Activated T-cell treated with anti-CD3 and anti-CD28 coated beads, Interleukin-2, amount 50 U/mL, for 4 hours (primary cell): ENCODE measurements at places on chromosomes 2 and 18. TPM values are rescaled to one million over a fixed set of nuclear protein-coding genes. Genes with fewer than 3 reads are reported as not detected.

The SEPTIN10 gene
- total RNA-seq = 0.66 TPM

The SPATA3 gene
- not detected for total RNA-seq

The KCNF1 gene
- total RNA-seq = not detected

The PLEKHM3 gene
- total RNA-seq = 5.2 TPM

The MAP2 gene
- 0.24 TPM for total RNA-seq

DNA sequence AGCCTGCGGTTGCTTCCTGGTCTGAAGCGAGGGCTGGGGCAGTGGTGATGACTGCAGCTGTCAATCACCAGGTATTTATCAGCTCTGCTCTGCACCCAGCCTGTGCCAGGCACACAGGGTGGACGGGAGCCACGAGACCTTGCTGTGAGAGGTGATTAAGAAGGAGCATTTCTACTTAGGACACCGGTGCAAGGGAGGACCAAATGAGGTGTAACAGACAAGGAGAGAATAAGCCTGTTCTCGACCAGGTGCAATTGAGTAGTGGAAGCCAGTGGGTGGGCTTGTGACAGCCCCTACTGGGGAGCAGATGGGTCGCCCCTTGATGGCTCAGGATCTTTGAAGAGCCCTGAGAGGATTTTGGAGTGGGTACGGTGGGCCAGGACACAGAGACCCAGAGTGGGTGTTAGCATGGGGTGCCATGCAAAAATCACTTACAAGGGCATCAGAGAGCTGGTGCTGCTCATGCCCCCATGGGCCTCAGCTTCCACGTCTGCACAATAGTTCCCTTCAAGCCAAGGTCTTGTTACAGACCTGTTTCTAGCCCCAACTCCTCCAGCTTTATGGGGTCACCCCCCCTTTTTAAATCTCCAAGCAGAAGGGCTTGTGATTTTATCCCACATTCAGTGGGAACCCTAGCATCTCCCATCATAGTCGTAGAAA lies 24.6 kb downstream of the GPR55 start:
- DNase-seq = no peak

The ANKRD23 gene
- 4.6 TPM for total RNA-seq
